ENCODE measurements at places on chromosomes 11 and 22.

DNA sequence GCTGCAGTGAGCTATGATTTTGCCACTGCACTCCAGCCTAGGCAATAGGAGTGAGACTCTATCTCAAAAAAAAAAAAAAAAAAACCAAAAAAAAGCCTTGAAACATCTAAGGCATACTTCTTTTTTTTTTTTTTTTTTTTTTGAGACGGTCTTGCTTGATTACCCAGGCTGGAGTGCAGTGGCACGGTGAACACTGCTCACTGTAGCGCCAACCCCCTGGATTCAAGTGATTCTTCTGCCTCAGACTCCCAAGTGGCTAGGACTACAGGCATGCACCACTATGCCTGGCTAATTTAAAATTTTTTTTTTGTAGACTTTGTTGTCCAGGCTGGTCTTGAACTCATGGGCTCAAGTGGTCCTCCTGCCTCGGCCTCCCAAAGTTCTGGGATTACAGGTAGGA lies 19.5 kb downstream of the ARFGAP3 start:
- DNase-seq = no peak

DNA sequence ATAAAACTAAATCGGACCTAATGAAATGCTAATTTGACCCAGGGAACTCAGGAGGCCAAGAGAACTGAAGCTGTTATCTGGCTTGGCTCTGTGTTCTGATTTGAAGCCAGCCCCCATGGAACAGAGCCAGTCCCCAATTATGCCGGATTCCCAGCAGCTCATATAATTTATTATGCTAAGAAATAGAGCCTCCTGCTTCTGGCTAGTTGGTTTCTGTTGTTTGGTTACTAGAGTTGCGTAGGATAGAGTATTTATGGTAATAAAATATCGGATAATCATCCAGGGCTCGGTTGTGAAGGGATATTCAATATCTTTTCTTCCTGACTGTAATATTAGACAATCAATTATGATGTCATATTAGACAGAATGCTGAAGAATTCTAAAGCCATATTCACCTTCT lies 120.4 kb upstream of the TTC12 start:
- no peak for DNase-seq

DNA sequence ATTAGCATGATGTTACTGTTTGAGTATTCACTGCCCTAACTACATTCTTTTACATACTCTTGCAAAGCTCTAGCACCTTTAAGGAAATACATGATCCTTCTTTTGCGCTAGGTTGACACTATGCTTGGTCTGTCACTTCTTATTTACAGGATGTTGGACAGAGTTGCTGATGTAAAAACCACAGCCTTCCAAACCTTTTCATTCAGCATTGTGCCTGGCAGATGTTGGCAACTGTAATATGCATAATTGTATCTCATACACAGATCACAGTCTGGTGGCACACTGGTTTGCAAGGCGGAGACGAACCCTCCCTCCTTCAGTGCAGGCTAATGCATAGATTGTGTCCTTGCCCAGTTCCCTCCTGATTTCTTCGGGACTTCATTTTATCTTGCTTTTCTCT lies 224.1 kb downstream of the SNX19 start:
- DNase-seq = no peak

DNA sequence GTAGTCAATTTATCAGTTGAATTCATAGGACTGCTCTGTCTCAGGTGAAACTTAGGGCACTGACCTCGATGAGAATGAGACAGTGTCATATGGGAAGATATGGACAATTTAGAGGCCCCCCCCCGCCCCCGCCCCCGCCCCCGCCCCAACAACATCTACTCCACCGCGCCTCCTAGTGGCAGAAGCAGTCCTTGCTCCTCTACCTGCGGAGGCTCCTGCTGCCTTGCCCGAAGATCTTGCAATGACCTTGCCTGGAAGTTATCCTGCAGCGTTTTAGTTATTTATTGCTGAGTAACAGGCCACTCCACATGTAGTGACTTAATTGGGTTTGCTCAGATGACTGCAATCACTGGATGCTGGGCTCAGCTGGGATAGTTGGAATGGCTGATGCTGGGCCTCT lies 15.2 kb downstream of the SERPINH1 start:
- peak; percentile 32 for DNase-seq

GRCh38 chr11:6438979-6439571 lies 1.7 kb downstream of the HPX start:
- no peak for DNase-seq

- DNase-seq = no peak
Observed at GRCh38 chr11:10496296-10496936, 41.4 kb downstream of the AMPD3 start.

DNA sequence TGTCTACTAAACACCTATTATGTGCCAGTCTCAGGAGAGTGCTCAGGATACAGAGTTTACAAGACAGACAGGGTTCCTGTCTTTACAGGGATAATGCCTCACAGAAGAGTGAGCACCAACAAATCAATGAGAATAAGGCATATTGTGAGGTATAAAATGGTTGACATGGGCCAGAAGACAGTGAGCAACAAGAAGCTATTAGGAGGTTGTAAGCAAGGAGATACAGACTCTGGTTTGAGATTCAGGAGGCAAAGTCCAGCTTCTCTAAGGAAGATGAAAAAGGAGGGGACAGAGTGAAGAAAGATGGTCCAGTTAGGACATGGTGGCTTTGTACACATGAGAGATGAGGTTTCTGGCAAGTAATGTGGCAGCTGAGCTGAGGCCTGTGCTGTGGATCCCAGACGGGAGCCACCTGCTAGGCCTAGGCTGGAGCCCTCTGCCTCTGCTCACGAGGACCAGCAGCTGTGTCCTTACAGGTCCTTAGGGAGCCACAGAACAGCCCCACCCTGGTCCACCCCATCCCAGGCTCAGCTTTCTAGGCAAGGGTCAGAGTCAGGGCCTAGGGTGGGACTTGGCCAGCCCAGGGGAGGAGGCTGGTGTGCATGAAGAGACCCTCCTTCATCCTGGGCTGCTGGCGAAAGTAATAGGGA lies 110.5 kb downstream of the ZNF280B start:
- no peak for DNase-seq

GRCh38 chr11:114196997-114197703 lies 99.0 kb upstream of the NNMT start:
- no peak for DNase-seq

DNA sequence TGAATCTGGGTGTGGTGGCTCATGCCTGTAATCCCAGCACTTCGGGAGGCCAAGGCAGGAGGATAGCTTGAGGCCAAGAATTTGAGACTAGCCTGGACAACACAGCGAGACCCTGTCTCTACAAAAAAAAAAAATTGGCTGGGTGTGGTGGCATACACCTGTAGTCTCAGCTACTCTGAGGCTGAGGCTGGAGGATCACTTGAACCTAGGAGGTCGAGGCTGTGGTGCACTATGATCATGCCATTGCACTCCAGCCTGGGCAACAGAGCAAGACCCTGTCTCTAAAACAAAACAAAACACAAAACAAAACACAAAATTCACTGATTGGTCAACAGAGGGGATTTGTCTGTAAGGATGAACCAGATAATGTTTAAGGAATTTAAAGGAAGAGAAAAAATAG lies 113.7 kb downstream of the STIM1 start:
- no peak for DNase-seq

GRCh38 chr11:61091373-61092279 lies 10.7 kb upstream of the CD5 start:
- DNase-seq = no peak

DNA sequence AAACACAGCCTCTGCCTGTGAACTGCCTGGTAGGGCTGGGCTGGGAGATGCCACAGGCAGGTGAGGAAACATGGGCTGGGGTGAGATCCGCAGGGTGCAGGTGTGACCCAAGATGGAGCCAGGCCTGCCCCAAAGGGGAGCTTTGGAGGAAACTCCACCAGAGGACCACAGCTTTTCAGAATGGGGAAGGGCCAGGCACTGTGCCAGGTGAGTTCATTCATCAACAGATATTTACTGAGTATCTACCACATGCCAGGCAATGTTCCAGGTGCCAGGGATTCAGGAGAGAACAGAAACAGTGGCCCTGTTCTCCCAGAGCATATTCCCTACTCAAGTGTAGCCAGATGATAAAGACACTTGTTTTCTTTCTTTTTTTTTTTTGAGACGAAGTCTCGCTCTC lies 11.2 kb downstream of the RTN4RL2 start:
- DNase-seq = no peak

GRCh38 chr22:39215070-39215396 lies 29.7 kb downstream of the PDGFB start:
- no peak for DNase-seq

DNA sequence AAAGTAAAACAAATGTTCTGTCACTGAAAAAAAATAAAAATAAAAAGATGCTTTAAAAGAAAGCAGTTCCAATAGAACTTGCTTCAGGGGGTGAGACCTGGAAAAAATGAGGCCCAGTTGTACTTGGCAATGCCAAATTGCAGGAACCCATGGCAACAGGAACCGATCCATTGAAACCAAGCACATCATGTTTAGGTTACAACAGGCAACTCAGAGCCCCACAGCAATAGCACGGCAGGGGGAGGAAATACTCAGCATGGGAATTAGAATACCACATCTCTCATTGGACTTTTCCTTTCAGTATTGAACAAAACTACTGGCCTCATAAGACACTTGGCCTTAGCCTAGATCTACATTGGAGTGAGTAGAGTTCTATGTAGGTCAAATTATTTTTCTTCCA lies 84.3 kb downstream of the MSANTD4 start:
- DNase-seq = no peak

- DNase-seq = no peak
Observed at GRCh38 chr11:73141309-73142127, 600 bp downstream of the FCHSD2 start.

DNA sequence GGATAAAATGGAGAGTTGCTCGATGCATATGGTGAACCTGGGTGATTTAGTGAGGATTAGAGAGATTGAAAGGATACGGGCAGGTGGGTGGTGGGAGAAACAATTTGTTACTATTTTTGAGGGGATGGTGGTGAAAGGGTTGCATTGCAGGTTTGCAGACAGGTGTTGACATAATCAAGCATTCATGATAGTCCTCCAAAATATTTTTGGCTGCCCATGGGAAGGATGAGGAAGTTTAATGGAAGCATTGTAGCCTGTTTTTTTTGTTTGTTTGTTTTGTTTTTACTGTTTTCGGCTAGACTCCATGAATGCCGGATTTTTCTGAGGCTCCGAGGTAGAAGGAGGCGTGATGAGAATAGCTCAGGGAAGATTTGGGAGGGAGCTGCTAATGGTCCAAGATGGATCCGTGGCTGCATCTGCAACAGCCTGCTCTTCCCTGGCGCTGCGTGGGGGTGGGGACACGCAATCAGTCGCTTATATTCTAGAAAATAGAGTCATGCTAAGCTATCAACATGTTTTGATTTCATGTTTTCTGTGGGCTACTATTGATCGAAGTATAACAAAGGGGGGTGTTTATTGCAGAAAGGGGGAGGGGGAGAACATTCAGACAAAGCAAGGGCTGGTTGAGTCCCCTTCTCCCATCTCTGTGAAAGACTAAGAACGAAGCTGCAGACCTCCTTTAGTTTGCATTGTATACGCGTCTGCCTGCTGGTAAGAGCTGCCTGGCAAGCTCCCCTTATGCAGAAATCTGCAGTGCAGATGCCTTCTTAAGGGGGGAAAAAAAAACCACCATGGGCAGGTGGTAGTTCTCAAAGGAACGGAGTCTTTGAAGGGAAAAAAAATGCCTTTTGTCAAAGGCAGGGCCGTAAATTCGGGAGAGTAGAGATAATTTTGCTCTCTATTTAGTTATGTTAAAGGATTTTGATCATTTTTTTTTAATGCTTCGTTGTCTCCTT lies 1.0 kb downstream of the RTN3 start:
- DNase-seq = no peak

- DNase-seq = no peak
Observed at GRCh38 chr11:132589791-132590190, 942.5 kb downstream of the OPCML start.

GRCh38 chr11:2220173-2220771 lies 48.7 kb upstream of the TH start:
- DNase-seq = no peak

GRCh38 chr22:17217179-17217578 lies 2.1 kb downstream of the ADA2 start:
- DNase-seq = no peak

DNA sequence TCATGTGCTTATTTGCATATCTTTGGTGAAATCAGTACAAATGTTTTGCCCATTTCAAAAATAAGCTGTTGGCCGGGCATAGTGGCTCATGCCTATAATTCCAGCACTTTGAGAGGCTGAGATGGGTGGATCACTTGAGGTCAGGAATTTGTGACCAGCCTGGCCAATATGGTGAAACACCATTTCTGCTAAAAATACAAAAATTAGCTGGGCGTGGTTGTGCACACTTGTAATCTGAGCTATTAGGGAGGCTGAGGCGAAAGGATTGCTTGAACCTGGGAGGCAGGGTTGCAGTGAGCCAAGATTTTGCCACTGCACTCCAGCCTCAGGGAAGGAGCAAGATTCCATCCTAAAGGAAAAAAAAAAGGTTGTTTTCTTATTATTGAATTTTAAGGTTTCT lies 136.0 kb downstream of the SWAP70 start:
- no peak for DNase-seq

- DNase-seq = no peak
Observed at GRCh38 chr22:36901411-36902142, 11.9 kb upstream of the CSF2RB start.

DNA sequence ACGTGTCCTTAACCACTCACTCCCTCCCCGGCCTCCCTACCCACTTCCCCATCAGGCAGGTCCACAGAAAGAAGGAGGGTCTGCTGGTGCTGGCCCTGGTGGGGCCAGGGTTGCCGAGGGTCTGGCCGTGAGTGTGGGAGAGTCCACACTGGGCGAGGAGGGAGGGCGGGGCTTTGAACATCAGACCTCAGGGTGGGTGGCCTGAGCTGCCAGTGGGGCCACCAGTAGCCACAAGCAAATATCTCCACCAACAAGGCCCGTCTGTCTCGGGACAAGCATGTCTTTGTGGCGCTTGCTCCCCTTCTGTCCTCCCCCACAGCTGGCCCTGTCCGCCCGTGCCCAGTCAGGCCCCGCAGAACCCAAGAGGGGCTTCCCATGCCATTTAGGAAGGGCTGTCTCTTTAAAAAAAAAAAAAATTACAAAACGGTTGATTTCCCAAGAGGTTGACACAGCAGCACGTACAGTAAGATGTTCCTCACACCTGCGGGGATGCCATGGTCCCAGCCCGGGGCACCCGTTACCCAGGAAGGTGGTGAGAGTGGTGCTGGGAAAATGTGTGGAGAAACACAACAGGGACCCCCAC lies 17.7 kb upstream of the TALDO1 start:
- DNase-seq = no peak
